ENCODE measurements at places on chromosomes 5 and 9.
A peak's percentile ranks its signal among the peaks of the same experiment; 100 is the strongest.

DNA sequence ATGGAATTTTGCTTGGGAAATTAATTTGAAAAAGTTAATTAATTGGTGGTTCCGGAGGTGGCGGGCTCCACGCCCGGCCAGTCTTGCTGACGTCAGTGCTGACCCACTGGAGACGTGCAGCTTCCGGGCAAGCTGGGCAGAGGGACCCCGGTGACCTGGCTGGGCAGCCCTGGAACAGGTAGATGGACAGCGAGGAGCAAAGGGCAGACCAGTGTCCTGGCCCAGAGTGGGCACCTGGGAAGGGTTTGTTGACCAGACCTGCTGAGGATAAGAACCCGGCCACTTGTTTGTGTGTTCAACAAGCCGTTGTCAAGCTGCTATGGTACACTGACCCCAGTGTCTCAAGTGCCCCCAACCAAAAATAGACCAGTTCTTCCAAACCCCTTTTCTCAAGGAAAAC, 17.5 kb downstream of the CXXC5 start:
- DNase-seq, result no peak

DNA sequence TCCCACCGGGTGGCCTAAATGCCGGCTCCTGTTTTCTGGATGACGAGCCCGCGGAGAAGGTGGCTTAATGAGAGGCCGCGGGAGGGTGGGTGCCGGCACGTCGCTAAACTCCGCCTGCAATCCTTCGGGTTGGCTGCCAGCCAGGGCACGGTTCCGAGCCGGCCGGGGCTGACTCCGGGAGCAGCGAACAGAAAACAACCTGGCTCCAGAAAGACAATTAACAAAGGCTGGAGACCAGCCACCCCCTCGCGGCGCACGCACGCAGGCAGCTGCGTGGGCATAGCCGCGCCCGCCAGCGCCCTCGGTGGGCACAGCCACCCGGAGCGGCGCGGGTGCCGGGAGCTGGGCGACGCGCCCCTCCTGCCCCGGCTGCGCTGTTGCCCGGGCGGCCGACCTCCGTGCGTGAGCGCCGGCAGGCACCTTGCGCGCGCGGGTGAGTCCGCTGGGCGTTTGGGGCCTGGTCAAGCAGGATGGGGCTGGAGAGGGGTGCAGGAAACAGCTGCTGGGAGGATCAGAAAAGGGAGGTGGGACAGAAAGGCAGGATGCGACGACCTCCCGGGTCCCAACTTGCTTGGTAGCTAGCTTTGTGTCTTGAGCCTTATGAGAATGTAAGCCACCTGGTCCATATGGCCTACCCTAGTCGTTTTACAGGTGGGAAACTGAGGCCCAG, at the start of gene ARHGEF37:
Gene ARHGEF37, plus strand, starts transcription at position 307 of the 670 bp plus-strand sequence. CDS start 16,272 bp downstream, outside the sequence.
- peak; percentile 45 for DNase-seq

DNA sequence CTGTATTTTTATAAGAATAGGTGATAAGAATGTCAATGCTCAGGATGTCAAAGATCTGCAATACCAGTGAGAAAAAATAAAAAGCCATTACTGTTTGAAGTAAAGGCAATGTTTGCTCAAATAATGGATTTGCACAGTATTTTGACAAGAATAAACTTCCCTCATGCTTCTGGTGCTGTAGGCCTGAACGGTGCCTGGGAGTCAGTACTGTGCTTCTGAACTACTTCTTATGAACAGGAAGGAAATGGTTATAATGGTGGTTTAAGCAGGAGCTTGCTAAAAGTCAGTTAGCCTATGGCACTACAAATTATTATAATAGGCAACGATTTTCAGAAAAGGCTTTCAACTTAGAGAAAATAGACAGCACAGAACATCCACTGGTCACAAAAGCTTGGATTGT, 548.3 kb upstream of the CDH18 start:
- no peak for DNase-seq

GRCh38 chr5:151406322-151406947, 41.0 kb upstream of the SLC36A1 start:
- peak; percentile 15 for DNase-seq

DNA sequence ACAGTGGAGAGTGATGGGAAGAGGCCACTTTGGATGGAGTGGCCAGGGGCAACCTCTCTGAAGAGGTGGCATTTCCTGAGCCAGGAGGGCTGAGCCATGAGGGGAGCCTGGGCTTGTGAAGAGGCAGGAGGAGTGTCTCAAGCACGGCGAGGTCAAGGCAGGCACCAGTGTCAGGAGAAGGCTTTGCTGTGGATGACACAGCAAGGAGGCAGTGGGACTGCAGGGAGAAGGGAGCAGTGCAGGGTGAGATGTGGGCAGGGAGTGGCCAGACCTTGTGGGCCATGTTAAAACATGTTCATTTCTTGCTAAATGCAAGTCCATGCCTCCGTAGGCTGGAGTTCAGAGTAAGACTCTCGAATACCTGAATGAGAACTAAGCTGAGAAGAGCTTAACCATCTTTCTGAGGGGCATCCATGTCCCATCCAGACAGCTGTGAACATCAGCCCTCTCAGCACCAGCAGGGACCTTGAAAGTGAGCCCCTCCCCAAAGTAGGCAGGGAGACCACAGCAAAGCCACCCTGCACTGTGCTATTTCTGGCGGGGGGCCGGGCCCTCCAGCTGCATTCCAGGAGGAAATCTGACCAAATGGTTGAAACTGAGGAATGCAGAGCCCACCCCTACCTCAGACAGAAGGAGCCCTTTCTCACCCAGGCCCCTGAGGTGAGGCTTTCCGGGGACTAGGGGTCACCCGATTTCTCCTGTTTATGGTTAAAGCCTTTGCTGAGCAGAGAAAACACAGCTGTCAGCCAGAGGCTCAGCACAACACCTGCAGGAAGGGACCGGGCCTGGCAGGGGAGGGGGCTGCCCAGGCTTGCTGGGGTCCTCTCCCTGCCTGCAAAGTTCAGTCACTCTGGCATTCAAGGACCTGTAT, 16.1 kb upstream of the ARSI start:
- no peak for DNase-seq

DNA sequence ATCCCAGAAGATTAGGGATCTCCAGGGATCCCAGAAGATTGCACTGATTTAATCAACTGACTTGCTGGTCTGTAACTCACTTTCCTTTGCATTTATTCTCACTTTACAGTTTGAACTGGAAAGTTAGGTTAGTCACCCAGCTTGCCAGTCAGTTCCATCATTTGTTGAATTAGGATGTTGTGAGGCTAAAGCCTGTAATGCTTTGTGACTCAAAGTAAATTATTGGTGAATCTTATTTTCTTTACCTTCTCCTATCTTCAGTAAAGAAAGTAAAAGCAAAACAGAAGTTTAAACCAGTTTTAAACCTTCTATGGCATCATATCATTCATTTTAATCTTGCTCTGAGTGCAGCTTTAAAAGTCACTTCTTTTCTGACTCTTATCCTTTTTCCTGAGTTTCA, 85.8 kb downstream of the SLC44A1 start:
- no peak for DNase-seq

- DNase-seq, result no peak
Measured at GRCh38 chr5:170590566-170590965, 86.7 kb downstream of the KCNIP1 start.

DNA sequence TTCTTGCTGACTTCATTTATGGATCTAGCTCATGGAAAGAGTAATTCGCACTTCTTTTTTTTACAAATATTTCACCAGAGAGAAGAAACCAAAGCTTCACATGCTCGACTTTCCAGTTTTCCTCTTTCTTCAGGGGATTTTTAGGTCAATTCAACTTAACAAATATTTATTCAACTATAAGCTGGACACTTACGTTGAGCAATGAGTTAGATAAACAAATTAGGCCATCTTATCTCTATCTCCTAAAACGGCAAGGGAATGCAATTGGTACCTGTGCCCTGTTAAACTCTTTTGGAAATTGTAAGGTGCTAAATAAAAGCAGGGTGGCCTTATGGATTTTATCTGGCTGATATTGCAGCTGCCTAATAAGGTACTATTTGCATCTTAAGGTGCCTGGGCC, 145.1 kb upstream of the RAI14 start:
- no peak for DNase-seq

GRCh38 chr9:134055981-134056461, 11.8 kb downstream of the BRD3 start:
- DNase-seq, result peak; percentile 54

GRCh38 chr9:130867556-130867955, 29.1 kb downstream of the QRFP start:
- no peak for DNase-seq

- no peak for DNase-seq
Measured at GRCh38 chr9:37218800-37219425, 98.5 kb downstream of the ZCCHC7 start.

GRCh38 chr5:178349625-178350353, 117.2 kb upstream of the PHYKPL start:
- no peak for DNase-seq

GRCh38 chr9:93898026-93898425, 57.1 kb downstream of the BARX1 start:
- DNase-seq, result no peak

GRCh38 chr5:178560911-178561310, 29.3 kb downstream of the COL23A1 start:
- DNase-seq, result no peak

GRCh38 chr5:137611011-137611580, 112.0 kb upstream of the SPOCK1 start:
- DNase-seq, result no peak

GRCh38 chr9:27196383-27196782, 87.4 kb downstream of the TEK start:
- DNase-seq, result no peak

DNA sequence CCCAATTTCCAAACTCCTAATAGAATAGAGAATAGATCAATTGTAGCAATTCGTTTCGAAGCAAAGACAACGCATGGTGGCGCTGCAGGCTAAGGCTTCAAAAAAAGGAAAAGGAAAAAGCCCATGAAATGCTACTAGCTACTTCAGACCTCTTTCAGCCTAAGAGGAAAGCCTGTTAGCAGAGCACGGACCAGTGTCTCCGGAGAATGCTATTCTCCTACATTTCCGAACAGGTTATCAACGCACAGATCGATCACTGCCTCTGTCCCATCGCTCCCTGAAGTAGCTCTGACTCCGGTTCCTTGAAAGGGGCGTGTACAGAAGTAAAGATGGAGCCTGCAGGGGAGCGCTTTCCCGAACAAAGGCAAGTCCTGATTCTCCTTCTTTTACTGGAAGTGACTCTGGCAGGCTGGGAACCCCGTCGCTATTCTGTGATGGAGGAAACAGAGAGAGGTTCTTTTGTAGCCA, at the start of gene PCDHB15:
Gene PCDHB15, plus strand, starts transcription at position 146 of the 468 bp plus-strand sequence. Its CDS starts 184 bp downstream, at position 330.
- no peak for DNase-seq

DNA sequence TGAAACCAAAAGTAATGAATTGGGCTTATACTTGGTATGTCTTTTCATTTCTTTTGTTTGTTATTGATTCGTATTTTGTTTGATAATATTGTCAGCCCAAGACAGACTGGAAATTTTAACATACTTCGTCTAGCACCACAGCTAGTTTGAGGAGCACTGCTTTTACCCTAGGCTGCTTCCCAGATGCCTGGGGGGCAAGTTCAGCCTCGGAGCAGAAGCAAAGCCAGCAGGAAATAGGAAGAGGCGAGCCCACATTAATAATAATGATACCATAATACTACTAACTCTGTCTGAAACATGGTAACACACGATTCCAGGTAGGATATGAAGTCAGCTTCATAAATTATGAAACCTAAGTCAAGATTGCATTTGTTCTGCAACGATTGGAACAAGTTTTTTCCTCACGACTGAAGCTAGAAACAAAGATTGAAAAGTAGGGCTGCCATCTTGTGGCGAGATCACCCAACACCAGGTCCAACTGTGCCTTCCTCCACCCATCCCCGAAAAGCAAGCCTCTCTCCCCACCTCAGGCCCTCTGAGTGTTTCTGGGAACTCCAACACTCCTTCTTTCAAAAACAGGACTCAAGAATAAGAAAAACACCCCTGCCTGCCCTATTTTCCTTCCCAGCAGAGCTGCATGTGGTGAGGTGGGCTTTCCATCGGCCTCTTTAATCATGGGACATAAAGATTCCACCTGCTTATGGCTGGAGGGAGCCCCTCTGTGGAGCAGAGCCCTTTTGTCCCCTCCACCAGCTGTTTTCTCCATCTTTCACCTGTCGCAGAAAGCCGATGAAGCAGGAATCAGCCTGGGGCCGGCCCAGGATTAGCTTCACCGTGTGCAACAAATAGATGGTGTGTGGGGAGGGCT, 236.4 kb downstream of the CAAP1 start:
- DNase-seq, result peak; percentile 32

- no peak for DNase-seq
Measured at GRCh38 chr5:176527246-176528222, 9.7 kb downstream of the RNF44 start.

GRCh38 chr5:117286813-117287212, 712.2 kb upstream of the SEMA6A start:
- DNase-seq, result no peak

GRCh38 chr9:97809666-97810344, 43.2 kb upstream of the FOXE1 start:
- DNase-seq, result no peak

GRCh38 chr5:40409601-40410000, 270.1 kb upstream of the PTGER4 start:
- no peak for DNase-seq

DNA sequence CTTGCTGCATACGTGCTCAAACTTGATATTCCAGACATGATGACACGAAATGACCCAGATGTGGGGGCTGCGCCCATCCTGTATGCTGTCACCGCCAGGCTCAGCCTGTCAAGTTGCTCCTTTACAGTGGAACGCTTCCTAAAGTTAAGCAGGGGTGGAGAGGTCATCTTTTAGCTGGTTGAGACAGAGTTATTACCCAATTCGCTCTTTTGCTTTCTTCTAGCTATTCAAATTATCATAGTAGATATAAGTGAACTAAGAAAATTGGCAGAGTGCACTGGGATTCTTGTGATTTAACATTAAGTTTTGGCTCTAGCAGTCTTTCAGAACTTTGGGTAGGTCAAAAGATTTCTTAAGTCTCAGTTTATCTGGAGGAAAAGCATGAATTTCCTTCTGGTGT, 69.8 kb upstream of the BASP1 start:
- no peak for DNase-seq

DNA sequence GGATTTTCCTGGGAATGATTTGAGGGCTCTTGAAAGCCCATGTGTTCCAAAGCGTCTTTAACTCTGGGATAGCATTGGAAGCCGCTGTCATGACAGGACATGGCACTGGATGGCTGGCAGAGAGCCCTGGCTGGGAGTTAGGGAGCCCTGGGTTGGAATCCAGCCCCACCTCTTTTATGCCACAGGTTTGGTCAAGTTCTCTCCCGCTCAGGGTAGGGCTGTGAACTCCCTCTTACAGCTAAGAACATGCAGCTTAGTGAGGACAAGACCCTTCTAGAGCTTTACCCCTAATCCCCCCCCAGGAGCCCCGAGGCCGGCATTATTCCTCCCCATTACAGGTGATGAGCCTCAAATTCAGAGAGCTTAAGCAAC, 37.2 kb downstream of the OLFML2A start:
- DNase-seq, result no peak

All from ACHN (cell line).